ENCODE measurements at places on chromosomes 1 and 21. TPM values are rescaled to one million over a fixed set of nuclear protein-coding genes. Genes with fewer than 3 reads are reported as not detected.

Gene GPR153
- 1.5 TPM for total RNA-seq

Gene TACSTD2
- total RNA-seq = 0.31 TPM

Gene FAM229A
- 12.7 TPM for total RNA-seq

Gene DMRTA2
- total RNA-seq = not detected

Gene UTS2
- total RNA-seq = not detected

Gene KCND3
- total RNA-seq = not detected

Gene HHIPL2
- 0.40 TPM for total RNA-seq

- no peaks in the 10 kb centered on the region for H3K4me1 ChIP-seq
- H3K27ac ChIP-seq = no peak overlapping the region
- H3K36me3 ChIP-seq = no peaks in the 10 kb centered on the region
Measured at GRCh38 chr1:60727552-60727951, 354.8 kb upstream of the NFIA start.

- H3K27ac ChIP-seq = no peak overlapping the region
- H3K4me3 ChIP-seq = no peak overlapping the region
- H3K4me1 ChIP-seq = no peaks in the 10 kb centered on the region
- no peak for DNase-seq
Measured at GRCh38 chr1:215439549-215439948, 127.6 kb upstream of the KCTD3 start.

DNA sequence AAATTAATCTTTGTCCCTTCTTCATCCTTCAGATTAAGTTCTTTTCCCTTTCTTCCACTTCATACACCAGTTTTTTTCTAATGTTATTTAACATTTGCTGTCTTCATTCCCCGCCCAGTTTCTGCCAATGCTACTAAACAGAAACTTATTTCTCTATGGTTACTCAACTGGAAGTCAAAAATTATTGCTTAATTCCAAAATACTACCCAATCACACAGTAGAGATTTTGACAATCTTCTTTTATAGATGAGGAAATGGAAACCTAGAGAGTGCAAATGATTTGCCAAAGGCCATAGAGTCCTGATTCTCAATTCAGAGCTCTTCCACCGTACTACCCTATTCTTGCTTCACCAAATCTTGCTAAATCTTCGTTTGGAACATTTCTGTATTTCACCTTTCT, 58.1 kb upstream of the SH3GLB1 start:
- no peak overlapping the region for H3K27ac ChIP-seq
- H3K4me1 ChIP-seq = no peaks in the 10 kb centered on the region
- H3K27me3 ChIP-seq = 0 out of 2 replicates have a peak, but pooled peaks cover 4% of the 10 kb centered on the region
- no peak for DNase-seq
- H3K4me3 ChIP-seq = no peak overlapping the region
- no peaks in the 10 kb centered on the region for H3K36me3 ChIP-seq

GRCh38 chr21:42532466-42533181, 19.0 kb downstream of the SLC37A1 start:
- no peak overlapping the region for H3K27ac ChIP-seq
- no peaks in the 10 kb centered on the region for H3K36me3 ChIP-seq
- peaks cover 85% of the 10 kb centered on the region for H3K27me3 ChIP-seq
- H3K4me1 ChIP-seq = peaks cover 8% of the 10 kb centered on the region
- no peak overlapping the region for H3K4me3 ChIP-seq
- DNase-seq = no peak

DNA sequence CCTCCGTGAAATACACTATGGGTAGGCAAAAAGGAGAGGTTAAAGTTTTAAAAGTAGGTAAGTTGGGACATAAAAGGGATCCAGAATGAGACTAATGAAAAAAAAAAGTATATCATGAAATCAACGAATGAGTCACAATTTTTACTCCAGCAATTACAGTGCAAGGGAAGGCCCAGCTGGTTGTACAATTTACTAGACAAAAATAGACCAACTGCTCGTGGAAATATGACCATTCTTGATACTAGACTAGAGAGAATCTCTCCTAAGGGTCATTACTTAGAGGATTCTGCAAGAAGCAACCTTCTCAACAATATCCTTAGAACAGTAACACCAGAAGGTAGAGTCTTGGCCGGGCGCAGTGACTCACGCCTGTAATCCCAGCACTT, 55.1 kb upstream of the EFHD2 start:
- no peaks in the 10 kb centered on the region for H3K36me3 ChIP-seq
- no peaks in the 10 kb centered on the region for H3K27me3 ChIP-seq
- no peak for DNase-seq
- H3K4me1 ChIP-seq = peaks cover 31% of the 10 kb centered on the region
- H3K27ac ChIP-seq = no peak overlapping the region

GRCh38 chr1:24754229-24754628, 9.0 kb downstream of the CLIC4 start:
- H3K27ac ChIP-seq = no peak overlapping the region
- no peak overlapping the region for H3K4me3 ChIP-seq
- peaks cover 3% of the 10 kb centered on the region for H3K36me3 ChIP-seq
- DNase-seq = no peak

DNA sequence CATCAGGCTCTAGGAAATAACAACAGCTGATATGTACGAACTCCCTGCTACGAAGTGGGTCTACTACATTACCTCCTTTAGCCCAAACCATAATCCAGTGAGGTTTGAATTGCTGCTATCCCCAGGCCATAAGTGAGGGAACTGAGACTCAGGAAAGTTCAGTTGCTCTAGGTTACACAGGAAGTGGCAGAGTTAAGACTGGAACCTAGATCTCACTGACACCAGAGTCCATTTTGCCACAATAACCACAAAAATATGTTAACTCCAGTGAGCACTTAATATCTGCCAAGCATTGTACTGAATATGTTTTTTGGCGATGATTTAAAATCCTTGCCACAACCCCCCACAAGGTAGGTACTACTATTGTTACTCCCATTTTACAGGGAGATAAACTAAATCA, 8.9 kb upstream of the TADA1 start:
- no peaks in the 10 kb centered on the region for H3K4me1 ChIP-seq
- H3K27me3 ChIP-seq = peaks cover 44% of the 10 kb centered on the region
- H3K36me3 ChIP-seq = no peaks in the 10 kb centered on the region
- no peak for DNase-seq
- H3K27ac ChIP-seq = no peak overlapping the region

GRCh38 chr1:47930210-47930840, 66.9 kb downstream of the TRABD2B start:
- H3K4me3 ChIP-seq = no peak overlapping the region
- H3K4me1 ChIP-seq = no peaks in the 10 kb centered on the region
- no peaks in the 10 kb centered on the region for H3K36me3 ChIP-seq
- no peak for DNase-seq

DNA sequence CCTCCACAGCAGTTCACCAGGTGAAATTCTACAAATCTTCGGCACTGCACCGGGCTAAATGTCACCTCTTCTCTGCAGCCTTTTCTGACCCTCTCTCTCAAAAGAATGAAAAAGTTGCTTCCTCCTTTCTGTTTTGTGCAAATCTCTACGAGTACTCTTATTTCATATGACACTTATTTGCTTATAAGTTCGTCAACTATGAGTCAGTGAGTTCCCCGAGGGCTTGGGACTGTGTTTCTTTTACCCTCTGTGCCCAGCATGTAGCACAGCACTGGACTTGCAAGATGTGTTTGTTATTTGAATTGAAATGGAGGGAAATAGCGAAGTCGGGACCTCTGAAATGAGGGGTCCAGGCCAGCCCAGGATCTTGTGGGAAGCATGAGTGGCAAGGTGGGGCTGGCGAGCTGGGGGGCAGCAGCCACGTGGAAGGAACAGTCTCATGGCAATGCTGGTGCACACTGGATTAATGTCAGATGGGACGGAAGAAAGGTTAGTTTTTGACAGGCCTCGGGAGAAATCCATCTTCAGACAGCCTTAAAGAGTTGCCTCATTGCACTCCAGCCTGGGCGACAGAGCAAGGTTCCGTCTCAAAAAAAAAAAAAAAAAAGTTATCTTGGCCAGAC, 6.2 kb downstream of the SLC6A9 start:
- peaks cover 6% of the 10 kb centered on the region for H3K36me3 ChIP-seq
- no peak overlapping the region for H3K27ac ChIP-seq
- H3K4me3 ChIP-seq = no peak overlapping the region
- H3K4me1 ChIP-seq = peaks cover 9% of the 10 kb centered on the region

DNA sequence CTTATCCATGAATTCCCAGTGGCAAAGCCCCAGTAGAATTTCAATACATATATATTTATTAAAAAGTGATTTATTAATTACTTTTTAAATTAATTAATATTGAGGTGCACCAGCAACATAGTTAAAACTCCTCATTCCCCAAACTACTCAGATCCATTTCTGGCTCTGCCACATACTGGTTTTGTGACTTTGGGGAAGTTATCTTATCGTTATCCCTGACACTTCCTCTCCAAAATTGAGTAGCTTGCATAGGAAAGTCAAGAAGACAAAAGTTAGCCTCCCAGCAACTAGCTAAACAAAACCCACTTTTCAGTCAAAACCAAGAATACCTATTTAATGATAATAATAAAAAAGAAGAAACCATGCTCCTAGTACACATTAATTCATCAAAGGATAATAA, 35.9 kb downstream of the TCP10L start:
- H3K4me3 ChIP-seq = no peak overlapping the region
- H3K4me1 ChIP-seq = peaks cover 44% of the 10 kb centered on the region
- no peak overlapping the region for H3K27ac ChIP-seq
- no peaks in the 10 kb centered on the region for H3K36me3 ChIP-seq
- H3K27me3 ChIP-seq = no peaks in the 10 kb centered on the region
- DNase-seq = no peak

- H3K4me3 ChIP-seq = no peak overlapping the region
- peaks cover 50% of the 10 kb centered on the region for H3K27me3 ChIP-seq
- H3K4me1 ChIP-seq = peaks cover 7% of the 10 kb centered on the region
- no peaks in the 10 kb centered on the region for H3K36me3 ChIP-seq
- DNase-seq = peak; percentile 57
Measured at GRCh38 chr1:33086384-33086850, 5.5 kb downstream of the AZIN2 start.

DNA sequence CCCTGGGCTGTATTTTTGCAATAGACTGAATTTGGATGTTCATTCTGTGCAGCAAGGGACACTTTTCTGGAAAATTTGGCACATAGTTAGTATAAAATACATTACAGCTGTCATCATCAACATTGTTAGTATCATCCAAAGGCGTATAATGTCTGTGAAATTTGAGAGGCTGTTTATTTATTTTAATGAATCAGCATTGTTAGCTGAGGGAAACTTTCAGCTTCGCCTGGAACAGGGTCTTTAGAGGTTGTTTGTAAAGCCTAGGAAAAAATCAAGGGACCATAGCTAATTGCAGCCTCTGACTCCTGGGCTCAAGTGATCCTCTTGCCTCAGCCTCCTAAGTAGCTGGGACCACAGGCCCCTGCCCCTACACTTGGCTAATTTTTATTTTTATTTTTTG, 106.8 kb upstream of the USP24 start:
- no peak overlapping the region for H3K4me3 ChIP-seq
- peaks cover 13% of the 10 kb centered on the region for H3K27me3 ChIP-seq
- no peaks in the 10 kb centered on the region for H3K4me1 ChIP-seq
- no peak overlapping the region for H3K27ac ChIP-seq
- H3K36me3 ChIP-seq = no peaks in the 10 kb centered on the region
- no peak for DNase-seq

- DNase-seq = no peak
- H3K27ac ChIP-seq = no peak overlapping the region
- no peaks in the 10 kb centered on the region for H3K36me3 ChIP-seq
- H3K4me3 ChIP-seq = no peak overlapping the region
- H3K4me1 ChIP-seq = no peaks in the 10 kb centered on the region
Measured at GRCh38 chr1:52592637-52593323, 9.4 kb upstream of the GPX7 start.

DNA sequence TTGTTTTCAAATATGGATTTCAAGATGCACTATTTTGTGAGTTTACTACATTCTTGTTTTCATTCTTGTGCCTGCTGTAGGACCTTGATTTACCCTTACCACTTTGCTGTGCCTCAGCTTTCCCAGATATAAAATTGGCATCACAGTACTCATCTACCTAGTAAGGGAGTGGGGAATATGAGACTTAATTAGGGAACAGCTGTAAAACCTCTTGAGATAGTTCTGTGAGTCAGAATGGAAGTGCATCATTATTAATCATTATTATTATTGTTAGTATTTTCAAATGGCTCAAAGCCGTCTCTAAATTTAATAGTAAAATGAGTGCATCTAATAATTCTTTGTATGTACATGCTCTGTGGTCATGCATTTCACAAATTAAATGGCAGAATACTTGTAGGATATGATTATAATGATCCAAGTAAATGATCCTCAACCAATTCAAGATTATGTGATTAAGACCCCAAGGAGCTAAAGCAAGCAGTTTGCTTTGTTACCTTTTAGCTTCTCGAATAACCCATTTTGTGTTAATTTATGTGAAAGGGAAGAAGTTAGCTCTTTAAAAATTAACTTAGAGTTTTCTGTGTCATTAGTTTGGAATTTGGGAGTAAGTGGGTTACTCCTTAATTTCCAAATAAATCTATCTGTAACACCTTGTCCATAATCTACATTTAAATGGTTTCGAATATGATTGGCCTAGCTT, 155.4 kb downstream of the NFIA start:
- peaks cover 39% of the 10 kb centered on the region for H3K4me1 ChIP-seq
- H3K4me3 ChIP-seq = no peak overlapping the region
- H3K36me3 ChIP-seq = no peaks in the 10 kb centered on the region

- H3K27ac ChIP-seq = no peak overlapping the region
- H3K4me1 ChIP-seq = no peaks in the 10 kb centered on the region
- no peaks in the 10 kb centered on the region for H3K36me3 ChIP-seq
- no peak overlapping the region for H3K4me3 ChIP-seq
Measured at GRCh38 chr1:114094363-114094634, 59.4 kb downstream of the SYT6 start.

DNA sequence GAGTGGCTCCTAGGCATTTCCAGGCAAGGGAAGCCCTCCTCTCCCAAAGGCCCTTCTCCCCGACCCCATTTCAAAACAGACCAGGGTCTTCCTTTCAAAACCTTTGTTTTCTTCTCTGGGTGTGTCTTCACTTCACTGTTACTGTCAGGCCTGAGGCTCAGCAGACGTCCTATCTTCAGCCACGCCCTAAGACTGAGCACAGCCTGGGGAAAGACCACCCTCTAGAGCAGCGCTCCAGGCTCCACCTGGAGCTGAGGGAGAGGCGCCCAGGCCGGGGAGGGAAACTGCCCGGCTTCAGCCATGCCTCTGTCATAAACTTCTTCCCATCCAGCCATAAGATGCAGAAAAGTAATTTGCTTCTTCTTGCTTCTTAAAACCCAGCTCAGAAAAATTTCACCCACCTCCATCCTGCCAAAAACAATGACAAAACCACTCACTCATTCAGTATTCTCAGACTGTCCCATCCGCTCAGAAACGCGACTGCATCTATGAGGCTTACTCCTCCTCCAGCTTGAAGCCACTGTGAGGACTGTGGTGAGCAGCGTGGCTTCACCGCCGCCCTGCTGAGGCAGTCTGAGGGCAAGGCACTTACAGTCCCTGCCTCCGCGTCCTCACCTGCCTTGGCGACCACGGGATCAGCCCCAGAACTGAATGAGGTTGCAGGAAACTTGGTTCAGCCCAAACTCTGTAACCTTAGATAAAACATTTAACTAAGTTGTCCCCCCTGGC, 36.1 kb downstream of the VN1R5 start:
- H3K4me3 ChIP-seq = no peak overlapping the region
- H3K36me3 ChIP-seq = no peaks in the 10 kb centered on the region
- H3K27ac ChIP-seq = no peak overlapping the region

- no peak overlapping the region for H3K27ac ChIP-seq
- H3K27me3 ChIP-seq = no peaks in the 10 kb centered on the region
- no peaks in the 10 kb centered on the region for H3K36me3 ChIP-seq
- H3K4me3 ChIP-seq = no peak overlapping the region
- peak; percentile 53 for DNase-seq
Measured at GRCh38 chr1:93061895-93062792, 16.9 kb upstream of the MTF2 start.

All from K562 (cell line).